ENCODE measurements at places on chromosomes 11 and 22. TPM values are rescaled to one million over a fixed set of nuclear protein-coding genes. Genes with fewer than 3 reads are reported as not detected.

MPPED1 gene
- total RNA-seq = not detected

FAM83F gene
- not detected for total RNA-seq

MYO7A gene
- total RNA-seq = 0.28 TPM

LRRC10B gene
- 0.09 TPM for total RNA-seq

GGTLC2 gene
- not detected for total RNA-seq

CRYBA4 gene
- total RNA-seq = not detected

BLID gene
- not detected for total RNA-seq

SLC22A8 gene
- total RNA-seq = not detected

MYBPC3 gene
- not detected for total RNA-seq

- no peak for DNase-seq
- H3K27me3 ChIP-seq = peaks cover 14% of the 10 kb centered on the region
- no peak overlapping the region for H3K27ac ChIP-seq
- no peaks in the 10 kb centered on the region for H3K36me3 ChIP-seq
- no peak overlapping the region for H3K4me3 ChIP-seq
- H3K4me1 ChIP-seq = no peaks in the 10 kb centered on the region
Observed at GRCh38 chr11:32307471-32307870, 127.9 kb downstream of the WT1 start.

GRCh38 chr22:22840780-22841179 lies 46.8 kb upstream of the IGLL5 start:
- peaks cover 2% of the 10 kb centered on the region for H3K36me3 ChIP-seq
- DNase-seq = no peak
- H3K27ac ChIP-seq = no peak overlapping the region
- H3K4me3 ChIP-seq = no peak overlapping the region

DNA sequence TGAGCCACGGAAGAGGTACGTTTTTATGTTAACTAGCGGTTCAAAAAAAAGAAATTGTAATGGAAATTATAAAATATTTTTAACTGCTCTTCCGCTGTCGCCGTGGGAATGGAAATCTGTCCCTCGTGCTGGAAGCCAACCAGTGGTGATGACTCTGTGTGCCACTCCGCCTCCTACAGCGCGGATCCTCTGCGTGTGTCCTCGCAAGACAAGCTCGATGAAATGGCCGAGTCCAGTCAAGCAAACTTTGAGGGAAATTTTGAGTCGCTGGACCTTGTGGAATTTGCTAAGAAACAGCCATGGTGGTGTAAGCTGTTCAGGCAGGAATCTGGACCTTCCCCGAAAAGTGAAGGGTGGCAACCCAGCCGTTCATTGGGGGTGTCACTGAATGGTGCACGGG lies 2.9 kb upstream of the CBX7 start:
- peaks cover 17% of the 10 kb centered on the region for H3K4me1 ChIP-seq
- H3K4me3 ChIP-seq = no peak overlapping the region
- DNase-seq = no peak

DNA sequence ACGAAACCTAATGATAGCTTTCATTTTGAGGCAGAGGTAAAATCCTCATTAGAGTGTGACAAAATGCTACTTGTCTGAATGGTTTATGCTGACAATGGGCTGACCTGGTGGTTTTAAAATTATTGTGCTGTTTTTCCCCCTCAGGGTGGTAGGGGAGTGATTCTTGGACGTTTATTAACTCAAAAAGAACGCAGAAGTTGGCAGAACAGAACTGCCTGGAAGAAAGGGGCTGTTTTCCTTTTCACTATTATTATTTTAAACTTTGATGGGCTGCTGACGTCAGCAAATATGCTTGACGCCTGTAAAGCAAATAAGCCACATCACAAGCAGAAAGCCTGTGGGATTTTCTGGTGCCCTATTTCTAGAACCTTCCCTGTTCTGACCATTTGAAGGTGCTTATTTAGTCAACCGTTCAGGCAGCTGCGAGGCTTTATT lies 4.0 kb downstream of the RASSF10 start:
- no peaks in the 10 kb centered on the region for H3K36me3 ChIP-seq
- H3K27me3 ChIP-seq = peaks cover 77% of the 10 kb centered on the region
- peaks cover 4% of the 10 kb centered on the region for H3K4me1 ChIP-seq

DNA sequence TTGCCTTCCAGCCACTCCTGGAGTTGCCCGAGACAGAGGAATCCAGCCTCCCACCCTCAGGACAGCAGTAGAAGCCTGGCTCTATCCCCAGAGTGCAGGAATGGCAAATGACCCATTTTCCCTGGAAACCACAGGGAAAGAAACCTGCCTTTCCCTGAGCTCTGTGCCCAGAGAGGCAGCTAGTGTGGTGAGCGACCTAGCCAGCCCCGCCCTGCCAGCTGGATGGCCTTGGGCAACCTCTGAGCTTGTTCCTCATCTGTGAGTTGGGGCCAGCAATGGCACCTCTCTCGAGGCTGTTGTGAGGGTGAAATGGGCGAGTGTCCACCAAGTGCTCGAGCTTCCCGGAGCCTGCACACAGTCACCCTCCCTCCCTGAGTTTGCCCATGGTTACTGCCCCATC lies 3.7 kb downstream of the OMP start:
- no peaks in the 10 kb centered on the region for H3K4me1 ChIP-seq

GRCh38 chr22:23523713-23524112 lies 56.4 kb downstream of the IGLL1 start:
- H3K27me3 ChIP-seq = peaks cover 24% of the 10 kb centered on the region
- H3K27ac ChIP-seq = no peak overlapping the region
- no peaks in the 10 kb centered on the region for H3K36me3 ChIP-seq
- peaks cover 4% of the 10 kb centered on the region for H3K4me1 ChIP-seq
- DNase-seq = no peak
- H3K4me3 ChIP-seq = no peak overlapping the region

- H3K27ac ChIP-seq = no peak overlapping the region
- H3K36me3 ChIP-seq = no peaks in the 10 kb centered on the region
- no peaks in the 10 kb centered on the region for H3K4me1 ChIP-seq
Observed at GRCh38 chr11:32172848-32173834, 82.3 kb downstream of the RCN1 start.

GRCh38 chr11:128133501-128133900 lies 453.9 kb downstream of the ETS1 start:
- no peaks in the 10 kb centered on the region for H3K4me1 ChIP-seq
- no peaks in the 10 kb centered on the region for H3K27me3 ChIP-seq
- H3K36me3 ChIP-seq = no peaks in the 10 kb centered on the region
- H3K4me3 ChIP-seq = no peak overlapping the region

GRCh38 chr11:40241524-40242051 lies 1217.9 kb downstream of the LRRC4C start:
- DNase-seq = no peak
- no peak overlapping the region for H3K27ac ChIP-seq
- H3K36me3 ChIP-seq = no peaks in the 10 kb centered on the region
- H3K4me3 ChIP-seq = no peak overlapping the region
- no peaks in the 10 kb centered on the region for H3K4me1 ChIP-seq

- H3K27ac ChIP-seq = no peak overlapping the region
- no peak overlapping the region for H3K4me3 ChIP-seq
- H3K27me3 ChIP-seq = no peaks in the 10 kb centered on the region
Observed at GRCh38 chr11:31655483-31655882, 145.9 kb downstream of the ELP4 start.

- peaks cover 8% of the 10 kb centered on the region for H3K4me1 ChIP-seq
- peaks cover 19% of the 10 kb centered on the region for H3K27me3 ChIP-seq
- DNase-seq = no peak
- H3K27ac ChIP-seq = no peak overlapping the region
Observed at GRCh38 chr11:17391493-17392355, 3.3 kb upstream of the KCNJ11 start.

GRCh38 chr11:67118801-67119584 lies at the start of gene KDM2A:
Gene KDM2A, plus strand, starts transcription at chr11:67119263. Its CDS starts 2,054 bp downstream, at chr11:67121317.
- H3K27ac ChIP-seq = peak within 1 kb of the TSS; percentile 91
- DNase-seq = peak; percentile 99
- H3K4me1 ChIP-seq = peaks cover 33% of the 10 kb centered on the region
- H3K36me3 ChIP-seq = peaks cover 29% of the 10 kb centered on the region
- peaks cover 2% of the 10 kb centered on the region for H3K27me3 ChIP-seq

- no peak for DNase-seq
- no peaks in the 10 kb centered on the region for H3K4me1 ChIP-seq
- H3K27ac ChIP-seq = no peak overlapping the region
- no peaks in the 10 kb centered on the region for H3K36me3 ChIP-seq
Observed at GRCh38 chr22:44363980-44364750, 51.4 kb upstream of the SHISAL1 start.

DNA sequence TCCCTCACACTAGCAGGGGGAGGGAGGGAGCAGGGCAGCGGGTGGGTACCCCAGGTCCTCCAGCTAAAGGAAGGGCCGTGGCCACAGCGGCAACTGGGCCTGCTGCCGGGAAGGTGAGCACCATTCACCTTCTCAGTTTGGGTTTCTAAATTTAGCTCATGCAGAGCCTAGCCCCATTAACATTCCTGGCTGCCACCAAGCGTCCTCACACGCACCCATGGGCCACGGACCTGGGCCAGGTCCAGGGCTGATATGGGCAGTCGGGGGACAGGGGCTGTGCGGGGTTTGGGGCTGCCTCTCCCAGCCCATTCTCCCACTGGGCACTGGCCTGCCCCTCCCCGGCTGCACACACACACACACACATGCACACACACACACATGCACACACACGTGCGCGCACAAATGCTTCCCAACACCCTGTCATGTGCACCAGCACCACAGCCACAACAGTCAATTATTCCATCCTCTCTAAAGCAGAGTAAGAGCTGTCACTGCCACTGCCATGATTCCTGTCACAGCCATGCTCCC lies 28.7 kb downstream of the SYT7 start:
- no peak overlapping the region for H3K27ac ChIP-seq
- H3K4me3 ChIP-seq = no peak overlapping the region
- H3K4me1 ChIP-seq = no peaks in the 10 kb centered on the region
- DNase-seq = no peak
- peaks cover 40% of the 10 kb centered on the region for H3K27me3 ChIP-seq

GRCh38 chr11:100719362-100719761 lies 32.3 kb downstream of the ARHGAP42 start:
- no peaks in the 10 kb centered on the region for H3K27me3 ChIP-seq
- no peaks in the 10 kb centered on the region for H3K4me1 ChIP-seq
- H3K27ac ChIP-seq = no peak overlapping the region
- no peaks in the 10 kb centered on the region for H3K36me3 ChIP-seq
- no peak overlapping the region for H3K4me3 ChIP-seq

GRCh38 chr22:43094085-43094484 lies 4.9 kb upstream of the TTLL1 start:
- no peak for DNase-seq
- H3K4me1 ChIP-seq = peaks cover 9% of the 10 kb centered on the region
- H3K4me3 ChIP-seq = no peak overlapping the region
- peaks cover 6% of the 10 kb centered on the region for H3K36me3 ChIP-seq

GRCh38 chr11:3946455-3947017 lies 91.1 kb downstream of the STIM1 start:
- peak overlapping the region; percentile 98 for H3K27ac ChIP-seq
- no peak for DNase-seq
- H3K36me3 ChIP-seq = peaks cover 41% of the 10 kb centered on the region
- H3K4me1 ChIP-seq = peaks cover 94% of the 10 kb centered on the region

GRCh38 chr22:48262596-48263430 lies 1500.4 kb downstream of the TBC1D22A start:
- H3K27me3 ChIP-seq = no peaks in the 10 kb centered on the region
- no peaks in the 10 kb centered on the region for H3K4me1 ChIP-seq
- no peak overlapping the region for H3K4me3 ChIP-seq
- no peak overlapping the region for H3K27ac ChIP-seq
- DNase-seq = no peak

DNA sequence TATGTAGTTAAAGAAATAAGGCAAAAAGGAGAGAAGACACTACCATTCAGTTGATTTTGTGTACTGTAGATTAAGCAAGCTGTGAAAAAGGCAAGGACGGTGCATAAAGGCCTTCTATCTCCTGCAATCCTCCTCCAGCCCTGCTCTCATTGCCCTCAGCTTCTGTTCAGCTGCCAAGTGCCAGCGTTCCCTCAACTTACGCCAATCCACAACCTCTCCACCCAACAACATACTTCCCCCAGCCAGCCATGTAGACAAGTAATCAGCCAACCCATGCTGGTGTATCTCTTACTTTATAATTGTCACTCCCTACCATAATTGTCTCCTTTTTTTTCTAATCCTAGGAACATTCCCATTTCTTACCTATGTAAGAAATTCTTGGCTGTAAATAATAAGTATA lies 30.1 kb upstream of the ANO5 start:
- H3K36me3 ChIP-seq = no peaks in the 10 kb centered on the region
- DNase-seq = no peak
- H3K4me1 ChIP-seq = no peaks in the 10 kb centered on the region
- no peaks in the 10 kb centered on the region for H3K27me3 ChIP-seq
- H3K4me3 ChIP-seq = no peak overlapping the region
- H3K27ac ChIP-seq = no peak overlapping the region

- no peaks in the 10 kb centered on the region for H3K27me3 ChIP-seq
- no peak overlapping the region for H3K27ac ChIP-seq
- no peak overlapping the region for H3K4me3 ChIP-seq
- H3K36me3 ChIP-seq = peaks cover 3% of the 10 kb centered on the region
- no peak for DNase-seq
- no peaks in the 10 kb centered on the region for H3K4me1 ChIP-seq
Observed at GRCh38 chr22:46646531-46647215, 26.5 kb downstream of the GRAMD4 start.

DNA sequence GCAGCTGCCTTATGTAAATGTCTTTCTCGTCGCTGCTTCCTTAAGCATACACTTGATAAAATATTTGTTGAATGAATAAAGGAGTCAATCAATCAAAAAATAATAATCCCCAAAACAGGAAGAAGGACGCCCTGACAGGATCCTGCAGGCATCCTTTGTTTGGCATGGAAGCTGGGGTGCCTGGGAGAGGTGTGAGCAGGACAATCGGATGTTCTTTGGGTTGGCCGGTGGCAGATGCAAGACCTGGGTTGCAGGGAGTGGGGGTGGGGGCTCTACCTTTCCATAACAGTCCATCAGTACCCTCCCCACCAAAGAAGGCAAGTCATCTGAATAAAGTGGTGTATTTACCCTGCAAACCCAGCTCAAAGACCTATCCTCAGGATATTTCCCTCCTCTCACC lies 1.4 kb upstream of the SHANK2 start:
- no peak for DNase-seq
- H3K27me3 ChIP-seq = peaks cover 42% of the 10 kb centered on the region
- no peak overlapping the region for H3K27ac ChIP-seq
- no peak overlapping the region for H3K4me3 ChIP-seq
- H3K4me1 ChIP-seq = no peaks in the 10 kb centered on the region
- no peaks in the 10 kb centered on the region for H3K36me3 ChIP-seq

GRCh38 chr11:71249301-71249700 lies 3.1 kb downstream of the SHANK2 start:
- H3K27ac ChIP-seq = no peak overlapping the region
- no peak for DNase-seq
- no peaks in the 10 kb centered on the region for H3K4me1 ChIP-seq
- no peak overlapping the region for H3K4me3 ChIP-seq

DNA sequence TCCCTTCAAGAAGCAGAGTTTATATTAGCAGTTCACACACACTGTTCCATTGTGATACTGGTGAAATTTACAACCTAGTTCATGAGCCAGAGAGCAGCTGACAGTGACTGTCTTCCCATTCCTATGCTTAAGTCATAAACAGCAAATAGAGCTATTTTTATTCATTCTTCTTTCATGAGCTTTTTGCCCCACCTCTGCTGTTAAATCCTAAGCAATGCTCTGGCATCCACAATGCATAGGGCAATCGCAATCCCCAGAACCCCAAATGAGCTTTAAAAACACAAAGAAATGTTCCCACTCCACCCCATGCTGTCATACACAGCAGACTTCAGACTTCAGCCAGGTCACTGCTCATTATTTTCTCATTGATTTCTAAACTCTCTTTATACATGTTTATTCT lies 307.5 kb downstream of the ETS1 start:
- peaks cover 1% of the 10 kb centered on the region for H3K4me1 ChIP-seq
- H3K27ac ChIP-seq = no peak overlapping the region
- no peak for DNase-seq
- H3K36me3 ChIP-seq = peaks cover 4% of the 10 kb centered on the region

- H3K27ac ChIP-seq = no peak overlapping the region
- peaks cover 19% of the 10 kb centered on the region for H3K27me3 ChIP-seq
- H3K36me3 ChIP-seq = no peaks in the 10 kb centered on the region
- no peak overlapping the region for H3K4me3 ChIP-seq
- DNase-seq = no peak
Observed at GRCh38 chr11:45924927-45925326, 2.5 kb downstream of the LARGE2 start.

Measured in activated CD8-positive, alpha-beta memory T cell treated with anti-CD3 and anti-CD28 coated beads, Interleukin-2, amount 10 ng/mL, durations not matched to agents 7 days and 5 days (primary cell).